ENCODE measurements at places on chromosomes 6 and 20. TPM values are rescaled to one million over a fixed set of nuclear protein-coding genes. Genes with fewer than 3 reads are reported as not detected.

The SFT2D1 gene
- total RNA-seq = 47.2 TPM

The FAM83D gene
- 2.1 TPM for total RNA-seq

The GPSM3 gene
- 0.59 TPM for total RNA-seq

The RIOK1 gene
- total RNA-seq = 18.1 TPM

The KLHDC3 gene
- total RNA-seq = 46.9 TPM

The TCF15 gene
- not detected for total RNA-seq

The CDH4 gene
- total RNA-seq = 4.1 TPM

The TPBG gene
- total RNA-seq = 52.9 TPM

The APMAP gene
- 159 TPM for total RNA-seq

The SNX9 gene
- 26.7 TPM for total RNA-seq

The ARMC2 gene
- 2.0 TPM for total RNA-seq

The TEAD3 gene
- total RNA-seq = 8.9 TPM

The GID8 gene
- 28.4 TPM for total RNA-seq

The TRIM10 gene
- not detected for total RNA-seq

The FHL5 gene
- total RNA-seq = not detected

The TLDC2 gene
- 0.30 TPM for total RNA-seq

The HTR1E gene
- total RNA-seq = not detected

The NMBR gene
- total RNA-seq = not detected

Data from smooth muscle cell of the umbilical artery (primary cell).